ENCODE measurements at places on chromosomes 6 and 20.

DNA sequence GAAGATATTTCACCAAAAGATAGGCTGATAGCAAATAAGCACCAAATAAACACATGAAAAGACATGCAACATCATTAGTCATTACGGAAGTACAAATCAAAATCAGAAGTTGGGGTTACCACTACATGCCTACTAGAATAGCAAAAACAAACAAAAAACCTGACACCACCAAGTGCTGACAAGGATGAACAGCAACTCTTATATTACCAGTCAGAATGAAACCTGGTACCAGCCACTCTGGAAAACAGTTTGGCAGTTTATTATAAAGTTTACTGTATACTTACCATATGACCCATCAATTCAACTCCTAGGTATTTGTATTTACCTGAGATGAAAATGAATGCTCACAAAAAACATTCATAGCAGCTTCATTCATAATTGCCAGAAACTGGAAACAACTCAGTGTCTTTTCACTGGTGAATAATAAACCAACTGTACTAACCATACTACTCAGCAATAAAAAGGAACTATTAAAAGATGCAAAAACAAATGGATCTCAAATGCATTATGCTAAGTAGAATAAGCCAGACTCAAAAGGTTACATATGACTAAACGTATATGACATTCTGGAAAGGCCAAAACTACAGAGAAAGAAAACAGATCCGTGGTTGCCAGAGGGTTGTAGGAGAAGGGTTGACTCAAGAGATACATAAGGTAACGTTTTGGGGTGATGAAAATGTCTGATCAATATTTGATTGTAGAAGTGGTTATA is 33.0 kb downstream of the NUP153 start:
- no peak for DNase-seq

- no peak for DNase-seq
Observed at GRCh38 chr6:83202031-83202430, 8.9 kb downstream of the RWDD2A start.

- no peak for DNase-seq
Observed at GRCh38 chr6:14001329-14002012, 76.7 kb downstream of the RNF182 start.

DNA sequence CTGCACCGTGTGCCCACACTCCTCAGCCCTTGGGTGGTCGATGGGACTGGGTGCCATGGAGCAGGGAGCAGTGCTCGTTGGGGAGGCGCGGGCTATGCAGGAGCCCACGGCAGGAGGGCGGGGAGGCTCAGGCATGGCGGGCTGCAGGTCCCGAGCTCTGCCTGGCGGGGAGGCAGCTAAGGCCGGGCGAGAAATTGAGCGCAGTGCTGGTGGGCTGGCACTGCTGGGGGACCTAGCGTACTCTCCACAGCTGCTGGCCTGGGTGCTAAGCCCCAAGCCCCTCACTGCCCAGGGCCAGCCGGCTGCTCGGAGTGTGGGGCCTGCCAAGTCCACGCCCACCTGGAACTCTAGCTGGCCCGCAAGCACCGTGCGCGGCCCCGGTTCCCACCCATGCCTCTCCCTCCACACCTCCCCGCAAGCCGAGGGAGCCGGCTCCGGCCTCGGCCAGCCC is 55.9 kb upstream of the ECI2 start:
- no peak for DNase-seq

DNA sequence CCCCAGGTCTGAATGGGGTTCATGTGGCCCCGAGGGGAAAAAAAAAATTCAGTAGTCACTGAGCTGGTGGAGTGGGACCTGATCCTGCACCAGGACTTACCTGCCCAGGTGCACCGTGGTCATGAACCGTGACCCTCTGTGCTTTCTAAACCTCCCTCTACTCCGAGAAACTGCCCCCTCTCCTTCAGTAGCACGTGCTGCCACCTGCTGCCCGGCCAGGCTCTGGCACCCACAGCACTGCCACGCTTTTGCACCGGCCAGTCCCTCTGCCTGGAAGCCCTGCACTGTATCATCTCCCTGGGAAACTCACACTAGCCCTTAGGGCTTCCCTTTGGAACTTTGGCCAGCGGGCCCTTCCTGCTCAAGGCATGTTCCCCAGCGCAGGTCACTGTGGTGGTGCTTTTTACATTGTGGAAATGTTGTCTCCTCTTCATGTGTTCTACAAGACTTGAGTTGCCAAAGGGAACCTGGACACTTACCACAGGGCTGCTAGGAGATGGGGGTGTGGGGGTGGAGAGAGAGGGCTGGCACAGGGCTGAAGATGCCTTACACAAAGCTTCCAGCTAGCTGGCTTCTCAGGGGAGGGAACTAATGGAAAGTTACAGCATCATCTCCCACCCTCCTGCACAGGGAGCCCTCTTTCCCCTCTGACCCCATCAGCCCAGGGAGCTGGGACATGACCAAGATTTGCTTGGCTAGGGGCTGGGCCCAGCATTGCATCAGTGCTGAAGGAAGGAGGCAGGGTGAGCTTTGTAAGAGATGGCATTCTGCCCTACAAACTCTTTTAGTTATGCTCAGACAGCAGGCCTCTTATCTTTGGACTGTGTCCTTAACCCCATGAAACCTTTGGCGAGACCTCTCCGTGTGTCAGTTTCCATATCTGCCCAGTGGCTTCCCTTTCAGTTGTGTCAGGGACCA is 2.5 kb upstream of the PTPRT start:
- no peak for DNase-seq

DNA sequence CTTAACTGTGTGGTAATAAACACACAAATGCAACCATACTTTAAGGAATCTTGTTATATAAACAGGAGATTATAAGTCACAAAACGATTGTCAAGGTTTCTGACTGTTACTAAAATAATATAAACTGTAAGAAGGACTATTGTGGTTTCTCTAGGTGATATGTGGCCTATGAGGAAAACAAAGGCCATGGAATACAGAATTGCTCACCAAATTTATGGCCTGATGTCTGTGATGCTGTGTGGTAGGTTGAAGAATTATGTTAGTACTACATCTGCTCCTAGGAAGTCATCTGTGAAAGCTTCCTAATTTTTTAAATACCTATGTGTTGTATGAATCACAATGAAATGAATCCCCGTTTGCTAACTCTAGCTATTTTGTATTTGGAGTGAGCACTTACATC is 875.4 kb upstream of the MAP3K7 start:
- DNase-seq: no peak

DNA sequence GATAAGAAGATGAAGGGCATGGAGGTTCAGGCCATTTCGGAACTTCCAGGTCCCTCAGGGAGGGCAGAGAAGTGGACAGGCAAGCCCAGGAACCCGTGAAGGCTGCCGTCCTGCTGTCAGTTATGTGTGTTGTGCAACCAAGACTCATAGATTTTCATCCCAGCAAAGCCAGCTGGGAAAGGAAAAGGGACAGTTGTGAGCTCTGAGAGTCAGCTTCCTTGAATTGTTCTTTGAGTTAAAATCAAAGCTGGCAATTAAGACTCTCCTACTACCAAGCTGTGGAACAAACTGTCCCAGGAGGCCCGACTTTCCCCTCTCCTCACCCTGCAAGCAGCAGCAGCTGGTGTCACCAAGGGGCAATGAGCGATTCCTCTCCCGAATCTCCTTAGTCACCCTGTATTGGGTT is 46.3 kb upstream of the IYD start:
- DNase-seq: no peak

DNA sequence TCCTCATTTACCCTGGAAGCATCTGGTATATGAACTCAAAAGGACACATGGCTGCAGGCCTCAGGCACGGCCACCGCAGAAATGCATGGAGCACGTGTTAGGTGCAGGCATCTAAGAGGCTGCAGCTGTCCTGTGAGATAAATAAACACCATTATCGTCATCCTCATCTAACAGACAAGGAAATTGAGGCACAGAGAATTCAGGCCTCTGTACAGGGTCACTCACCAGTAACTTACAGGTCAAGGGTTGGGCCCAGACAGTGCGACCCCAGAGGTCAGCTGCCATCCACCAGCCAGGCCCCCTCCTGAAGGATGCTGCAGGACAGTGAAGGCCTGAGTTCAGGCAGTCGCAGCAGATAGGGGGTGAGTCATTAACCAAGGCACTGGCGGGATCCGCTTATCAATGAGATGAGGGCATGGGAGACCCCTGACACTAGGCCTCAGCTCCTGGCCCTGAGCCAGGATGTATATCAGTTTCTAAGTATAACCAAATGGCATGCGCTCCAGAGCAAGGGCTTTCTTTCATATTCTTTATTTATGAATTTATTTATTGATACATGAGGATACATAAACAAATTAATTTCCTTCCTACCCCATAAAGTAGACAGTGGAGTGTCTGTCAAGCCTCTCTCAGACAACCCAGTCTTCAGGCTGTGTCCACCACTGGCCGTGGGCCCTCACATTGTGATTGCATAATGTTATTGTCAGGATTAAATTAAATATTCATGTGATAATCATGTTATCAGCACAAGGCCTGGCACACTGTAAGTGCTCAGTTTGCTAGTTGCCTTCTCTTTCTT is 316.9 kb downstream of the QKI start:
- no peak for DNase-seq

GRCh38 chr6:21870076-21870730 is 276.7 kb downstream of the SOX4 start:
- DNase-seq: no peak

- no peak for DNase-seq
Observed at GRCh38 chr20:21719592-21720214, 14.2 kb downstream of the PAX1 start.

Data from T-cell (primary cell).